ENCODE measurements at places on chromosomes 11 and 22.

GRCh38 chr11:721247-721740 lies 15.3 kb downstream of the EPS8L2 start:
- DNase-seq, result no peak

- no peak for DNase-seq
Observed at GRCh38 chr11:47035108-47035507, 98.5 kb downstream of the CSTPP1 start.

DNA sequence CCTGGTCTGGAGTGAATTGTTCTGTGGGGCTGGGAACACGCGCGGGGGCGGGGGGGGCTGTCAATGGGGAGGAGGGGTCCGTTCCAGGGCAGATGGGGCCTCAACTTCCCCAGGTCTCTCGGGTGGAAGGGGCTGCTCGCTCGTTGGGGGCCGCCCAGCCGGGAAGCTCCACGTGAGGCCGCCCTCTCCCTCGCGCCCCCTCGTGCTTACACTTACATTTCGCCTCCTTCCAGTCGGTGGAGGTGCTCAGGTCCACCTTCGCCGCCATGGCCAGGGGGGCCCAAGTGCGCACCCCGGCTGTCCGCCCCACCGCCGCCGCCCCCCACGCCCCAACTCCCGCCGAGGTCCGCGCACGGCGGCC lies 452 bp downstream of the MACROD1 start:
- no peak for DNase-seq

GRCh38 chr11:69121021-69121420 lies 34.7 kb upstream of the SMIM38 start:
- no peak for DNase-seq

DNA sequence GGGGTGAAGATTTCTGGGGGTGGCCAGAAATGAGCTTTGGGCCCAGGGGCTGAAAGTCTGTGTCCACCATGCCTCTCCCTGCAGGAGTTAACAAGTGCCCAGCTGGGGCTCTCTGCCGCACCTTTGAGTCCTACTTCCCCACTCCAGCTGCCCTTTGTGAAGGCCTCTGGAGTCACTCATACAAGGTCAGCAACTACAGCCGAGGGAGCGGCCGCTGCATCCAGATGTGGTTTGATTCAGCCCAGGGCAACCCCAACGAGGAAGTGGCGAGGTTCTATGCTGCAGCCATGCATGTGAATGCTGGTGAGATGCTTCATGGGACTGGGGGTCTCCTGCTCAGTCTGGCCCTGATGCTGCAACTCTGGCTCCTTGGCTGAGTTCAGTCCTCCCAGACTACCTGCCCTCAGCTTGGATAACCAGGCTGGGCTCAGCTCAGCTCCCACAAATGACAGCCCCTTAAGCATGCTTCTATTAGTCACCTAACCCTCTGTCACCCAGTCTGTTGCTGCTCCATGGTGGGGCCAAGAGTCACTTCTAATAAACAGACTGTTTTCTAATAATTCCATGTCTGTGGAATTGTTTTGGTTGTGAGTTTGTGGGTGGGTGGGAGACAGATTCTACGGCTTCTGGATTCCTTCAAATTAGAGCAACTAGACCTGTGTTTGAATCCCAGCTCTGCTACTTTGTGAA lies 3.0 kb upstream of the INPPL1 start:
- no peak for DNase-seq

- DNase-seq, result no peak
Observed at GRCh38 chr22:42138972-42139371, 8.4 kb upstream of the CYP2D6 start.

- no peak for DNase-seq
Observed at GRCh38 chr22:19681863-19682245, 32.4 kb upstream of the SEPTIN5 start.

DNA sequence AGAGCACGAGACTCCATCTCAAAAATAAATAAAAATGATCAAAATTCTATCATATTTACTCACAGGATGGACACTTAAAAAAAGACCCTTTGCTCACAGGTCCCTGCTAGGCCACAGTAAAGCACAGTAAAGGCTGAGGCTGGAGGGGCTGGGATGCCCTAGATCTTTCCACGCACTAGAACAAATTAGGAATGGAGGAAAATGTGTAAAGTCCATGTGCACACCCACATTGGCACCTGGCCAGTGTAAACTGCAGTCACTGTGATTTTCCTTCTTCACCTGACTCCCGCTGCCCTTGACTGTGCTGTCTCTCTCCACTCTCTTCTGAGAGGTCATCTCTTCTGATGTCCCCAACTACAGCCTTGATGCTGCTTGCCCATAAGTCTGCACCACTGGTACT lies 195.5 kb downstream of the EFCAB6 start:
- no peak for DNase-seq

DNA sequence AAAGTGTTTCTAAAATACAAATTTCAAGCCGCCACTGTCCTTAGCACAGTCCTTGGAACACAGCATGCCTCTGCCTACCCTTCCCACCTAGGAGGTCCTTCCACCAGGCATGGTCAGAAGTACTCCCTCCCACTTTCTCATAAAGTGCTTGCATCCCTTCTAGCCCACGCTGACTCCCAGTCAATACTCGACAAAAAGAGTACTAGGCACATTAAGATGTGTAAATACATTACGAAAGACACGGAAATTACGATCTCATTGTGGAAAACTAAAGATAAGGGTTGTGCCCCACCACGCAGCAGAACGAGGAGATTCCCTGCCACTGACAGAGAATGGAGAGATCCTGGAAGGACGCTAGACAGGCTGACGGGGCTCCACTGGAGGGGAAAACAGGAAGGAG lies 13.5 kb downstream of the CHKA start:
- DNase-seq, result no peak

- no peak for DNase-seq
Observed at GRCh38 chr22:16776080-16776479, 49.1 kb downstream of the XKR3 start.

GRCh38 chr22:21697880-21698279 lies 32.1 kb downstream of the PPIL2 start:
- no peak for DNase-seq

DNA sequence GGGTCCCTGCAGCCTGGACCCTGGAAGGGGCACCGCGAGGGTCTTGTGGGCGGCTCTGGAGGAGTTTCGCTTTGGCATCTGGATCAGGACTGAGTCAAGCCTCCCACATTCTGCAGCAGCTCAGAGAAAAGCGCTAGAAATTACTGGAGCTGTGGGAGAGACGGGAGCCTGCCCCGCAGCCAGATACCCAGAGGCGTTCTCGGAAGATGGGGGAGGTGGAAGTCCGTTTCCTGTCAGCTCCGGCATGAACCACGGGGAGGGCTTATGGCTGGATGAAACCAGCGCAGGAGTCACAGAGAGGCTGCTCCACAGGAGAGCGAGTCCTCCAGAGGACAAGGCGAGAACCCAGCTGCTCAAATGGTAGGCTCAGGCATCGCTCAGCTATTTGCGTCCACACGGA lies 379.3 kb downstream of the OPCML start:
- no peak for DNase-seq

- no peak for DNase-seq
Observed at GRCh38 chr22:30429887-30430286, 4.3 kb downstream of the MTFP1 start.

DNA sequence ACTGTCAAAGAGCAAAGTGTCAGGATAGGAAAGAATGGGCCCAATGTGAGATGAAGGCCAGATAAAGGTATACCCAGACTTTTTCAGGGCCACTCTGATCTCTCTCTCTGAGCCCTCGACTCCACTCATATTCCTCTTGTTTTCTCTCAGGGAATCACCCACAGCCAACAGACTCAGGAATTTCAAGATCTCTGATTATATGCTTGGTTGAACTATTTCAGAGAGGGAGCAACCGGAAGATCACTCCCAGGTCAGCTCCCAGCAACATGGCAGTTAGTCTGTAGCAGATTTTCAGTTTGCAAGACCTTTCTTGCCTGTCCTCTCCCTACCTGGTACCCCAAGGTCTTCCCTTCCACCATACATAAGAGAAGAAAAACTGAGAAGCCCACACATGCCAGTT lies 102.5 kb downstream of the C11orf58 start:
- DNase-seq, result no peak

DNA sequence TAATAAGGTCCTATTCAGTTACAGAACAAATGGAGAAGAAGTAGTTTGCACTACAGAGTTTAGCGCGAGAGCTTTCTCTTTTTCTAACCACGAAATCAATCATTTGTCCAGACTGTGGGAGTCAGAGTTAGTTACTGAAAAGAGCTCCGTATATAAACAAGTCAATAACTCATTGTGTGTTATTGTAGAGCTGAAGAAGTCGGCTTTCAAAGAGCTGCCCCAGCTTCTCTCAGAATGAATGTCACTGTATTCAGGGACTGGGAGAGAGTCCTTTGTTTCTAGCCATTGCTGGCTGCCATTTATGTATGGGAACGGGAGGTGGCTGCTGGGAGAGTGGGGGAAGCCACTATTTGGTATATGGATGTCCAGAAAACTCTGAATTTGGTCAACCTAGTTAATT lies 227.8 kb downstream of the DCDC1 start:
- no peak for DNase-seq

- DNase-seq, result no peak
Observed at GRCh38 chr11:2314136-2314524, 12.3 kb downstream of the TSPAN32 start.

GRCh38 chr11:9138133-9138453 lies 46.7 kb upstream of the SCUBE2 start:
- DNase-seq, result no peak

DNA sequence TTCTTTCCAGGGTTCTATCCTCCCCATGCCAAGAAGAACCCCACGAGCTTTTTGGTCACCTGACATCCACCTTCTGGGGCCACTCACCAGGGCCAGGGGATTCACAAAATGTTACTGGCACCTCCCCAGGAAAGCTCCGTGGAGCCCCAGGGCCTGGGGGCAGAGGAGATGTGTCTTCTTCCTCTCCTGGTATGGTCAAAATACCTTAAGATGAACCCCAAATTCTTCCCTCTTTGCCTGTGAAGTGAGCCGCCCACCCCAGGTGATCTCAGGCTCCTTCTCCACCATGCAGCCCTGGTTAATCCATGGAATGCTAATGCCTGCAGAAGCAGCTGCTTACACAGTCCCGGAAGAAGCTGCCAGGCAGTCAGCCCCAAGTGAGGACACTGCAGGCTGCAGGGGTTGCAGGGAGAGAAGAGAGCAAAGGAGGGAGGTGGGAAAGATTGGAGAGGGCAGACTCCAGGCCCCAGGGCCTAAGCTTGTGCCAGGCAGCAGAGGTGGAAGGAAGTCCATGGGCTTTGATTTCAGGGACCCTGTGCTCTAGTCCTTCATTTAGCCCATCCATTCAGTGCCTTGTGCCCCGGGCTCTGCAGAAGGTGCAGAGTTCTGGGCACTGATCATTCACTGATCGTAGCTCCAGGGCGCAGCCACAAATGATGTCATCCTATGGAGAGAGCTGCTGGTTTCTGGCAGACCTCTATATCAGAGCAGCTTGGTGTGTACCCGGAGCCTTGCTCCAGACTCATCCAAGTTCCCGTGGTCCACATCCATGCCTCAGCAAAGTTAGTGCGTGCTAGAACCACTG lies 127.9 kb upstream of the NECTIN1 start:
- DNase-seq, result no peak
